CD4-positive, alpha-beta T cell treated with Interleukin-4 for 1 hour (primary cell): ENCODE measurements at places on chromosomes 6 and 20.

GRCh38 chr6:87907521-87907920 lies 140.1 kb upstream of the SPACA1 start:
- no peak for DNase-seq

GRCh38 chr6:163547287-163547686 lies 132.8 kb downstream of the QKI start:
- no peak for DNase-seq

GRCh38 chr6:2523061-2523460 lies 227.7 kb downstream of the MYLK4 start:
- no peak for DNase-seq

- no peak for DNase-seq
Observed at GRCh38 chr6:33088258-33088930, 12.6 kb downstream of the HLA-DPB1 start.

- no peak for DNase-seq
Observed at GRCh38 chr6:21931641-21932335, 338.2 kb downstream of the SOX4 start.

- DNase-seq: no peak
Observed at GRCh38 chr6:152220786-152221185, 413.3 kb downstream of the ESR1 start.

DNA sequence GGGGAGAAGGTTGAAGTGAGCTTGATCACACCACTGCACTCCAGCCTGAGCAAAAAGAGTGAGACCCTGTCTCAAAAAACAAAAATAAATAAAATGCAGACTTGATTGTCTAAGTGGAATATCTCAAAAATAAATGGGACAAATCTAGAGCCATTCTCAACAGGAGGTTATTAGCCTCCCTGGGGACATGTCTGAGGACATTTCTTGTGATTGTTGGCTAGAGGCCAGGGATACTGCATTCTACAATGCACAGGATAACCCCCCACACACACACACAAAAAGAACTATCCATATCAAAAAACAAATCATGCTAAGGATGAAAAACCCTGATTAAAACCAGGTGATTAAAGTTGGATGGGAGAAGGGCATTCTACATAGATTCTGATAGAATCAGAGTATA lies 37.5 kb downstream of the FAM217A start:
- no peak for DNase-seq

DNA sequence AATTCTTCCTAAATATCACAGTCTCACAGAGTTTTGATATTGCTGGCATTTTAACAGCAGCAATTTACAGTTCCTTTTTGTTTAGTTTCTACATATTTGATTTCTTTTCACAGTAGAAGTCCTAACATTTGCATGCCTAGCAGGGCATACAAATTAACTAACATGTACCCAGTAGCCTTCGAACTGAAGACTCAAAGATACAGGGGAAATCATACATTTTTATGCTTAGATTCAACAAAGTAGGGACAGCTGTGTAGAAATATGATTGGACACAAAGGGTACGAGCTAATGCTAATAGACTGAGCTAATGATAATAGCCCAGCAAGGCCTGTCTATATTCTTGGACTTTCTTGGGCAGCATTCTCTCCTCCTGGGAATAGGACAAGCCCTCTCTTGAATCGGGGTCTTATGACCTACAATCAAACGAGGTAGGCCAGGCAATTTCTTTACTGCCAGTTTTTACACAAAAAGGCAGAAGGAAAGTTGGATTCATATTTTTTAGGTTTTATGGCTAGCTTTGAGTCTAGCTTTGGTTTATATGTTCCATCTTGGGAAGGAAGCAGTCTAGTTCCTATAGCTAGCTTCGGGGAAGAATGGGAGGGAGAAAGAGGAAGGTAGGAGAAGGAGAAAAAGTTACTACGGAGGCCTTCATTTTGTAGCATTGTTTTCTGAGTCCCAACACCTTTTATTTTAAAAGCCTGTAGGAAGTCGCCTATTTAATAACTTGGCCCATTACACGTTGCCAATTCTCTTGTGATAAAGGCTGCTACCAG lies 115.8 kb downstream of the HFE start:
- DNase-seq: no peak

- DNase-seq: no peak
Observed at GRCh38 chr20:36116807-36117441, 37.6 kb upstream of the EPB41L1 start.

- DNase-seq: no peak
Observed at GRCh38 chr6:131172222-131172621, 37.0 kb downstream of the AKAP7 start.

GRCh38 chr6:135231469-135231844 lies 50.3 kb downstream of the MYB start:
- no peak for DNase-seq

- no peak for DNase-seq
Observed at GRCh38 chr6:150269857-150270223, 99.0 kb upstream of the IYD start.

- DNase-seq: no peak
Observed at GRCh38 chr6:106939848-106940247, 34.7 kb downstream of the CD24 start.
